Panc1 (cell line): ENCODE measurements at places on chromosomes 12 and 14.

GRCh38 chr12:51127050-51127729 is 43.8 kb upstream of the CSRNP2 start:
- no peak for DNase-seq

DNA sequence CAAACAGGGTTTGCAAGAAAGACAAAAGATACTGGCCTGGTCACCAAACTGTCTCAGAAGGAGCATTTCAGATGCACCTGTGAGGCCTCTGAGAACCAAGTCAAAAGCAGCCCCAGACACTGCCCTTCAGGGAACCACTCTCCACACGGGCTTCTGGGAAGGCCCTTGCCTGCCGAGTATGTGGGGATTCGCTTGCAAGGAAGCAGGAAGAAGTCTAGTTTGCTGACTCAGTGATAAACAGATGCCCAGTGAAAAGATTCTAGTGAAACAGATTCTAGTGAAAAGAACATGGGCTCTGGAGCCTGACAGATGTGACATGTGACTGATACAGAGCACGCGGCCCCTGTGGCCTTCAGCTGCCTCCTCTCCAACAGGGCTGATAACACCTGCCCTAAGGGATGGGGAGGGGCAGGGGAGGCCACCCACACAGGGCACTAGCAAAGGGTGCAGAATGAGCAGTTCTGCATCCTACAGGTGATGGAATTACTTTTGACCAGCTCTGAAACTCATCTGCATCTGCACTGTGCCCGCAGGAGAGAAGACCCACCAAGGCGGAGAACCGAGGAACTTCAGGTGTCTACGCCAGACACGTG is 19.1 kb downstream of the AMN start:
- no peak for DNase-seq

- no peak for DNase-seq
These were observed 40.1 kb upstream of the MTERF2 start for GRCh38 chr12:107026806-107027635.

- peak; percentile 53 for DNase-seq
These were observed 23.7 kb upstream of the IFT81 start for GRCh38 chr12:110100315-110100970.

- no peak for DNase-seq
These were observed 131.4 kb downstream of the BBS10 start for GRCh38 chr12:76216585-76217472.

GRCh38 chr14:105061428-105062047 is 3.7 kb downstream of the GPR132 start:
- no peak for DNase-seq
